ENCODE measurements at places on chromosomes 5 and 9. TPM values are rescaled to one million over a fixed set of nuclear protein-coding genes. Genes with fewer than 3 reads are reported as not detected.

The C6 gene
- not detected for total RNA-seq

The FAM153A gene
- not detected for total RNA-seq

The PCDHB13 gene
- total RNA-seq, result 2.6 TPM

The SHC3 gene
- total RNA-seq, result 1.7 TPM

The FRRS1L gene
- not detected for total RNA-seq

The MELK gene
- 121 TPM for total RNA-seq

The PCDHGB5 gene
- total RNA-seq, result 18.6 TPM

The GRM6 gene
- not detected for total RNA-seq

The LRRC19 gene
- not detected for total RNA-seq

The TMEM232 gene
- 0.24 TPM for total RNA-seq

The SPINK13 gene
- not detected for total RNA-seq

The IER5L gene
- total RNA-seq, result 21.2 TPM

The DNM1 gene
- total RNA-seq, result 17.4 TPM

The FAM163B gene
- 1.2 TPM for total RNA-seq

The NFIB gene
- 9.1 TPM for total RNA-seq

The STK10 gene
- total RNA-seq, result 20.1 TPM

The ZNF618 gene
- total RNA-seq, result 2.7 TPM

Data from RPMI7951 (cell line).